ENCODE measurements at places on chromosomes 7 and 10.

DNA sequence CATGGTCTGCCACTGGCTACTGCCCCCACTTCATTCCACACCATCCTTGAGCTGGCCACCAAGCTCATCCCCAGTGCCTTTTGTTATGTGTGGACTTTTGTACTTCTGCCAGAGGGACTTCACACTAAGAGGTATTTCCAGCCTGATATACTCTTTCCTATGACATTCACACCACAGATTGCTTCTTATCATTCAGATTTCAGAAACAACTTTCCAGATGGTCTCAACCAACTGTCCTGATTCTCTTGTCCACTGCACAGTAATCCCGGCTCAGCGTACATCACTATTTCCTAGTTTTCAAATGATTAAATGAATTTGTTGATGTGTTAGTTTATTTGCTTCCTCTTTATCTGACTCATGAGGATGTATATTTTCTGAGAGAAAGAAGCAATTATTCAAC is 7.1 kb downstream of the CDC14C start:
- DNase-seq, result no peak

DNA sequence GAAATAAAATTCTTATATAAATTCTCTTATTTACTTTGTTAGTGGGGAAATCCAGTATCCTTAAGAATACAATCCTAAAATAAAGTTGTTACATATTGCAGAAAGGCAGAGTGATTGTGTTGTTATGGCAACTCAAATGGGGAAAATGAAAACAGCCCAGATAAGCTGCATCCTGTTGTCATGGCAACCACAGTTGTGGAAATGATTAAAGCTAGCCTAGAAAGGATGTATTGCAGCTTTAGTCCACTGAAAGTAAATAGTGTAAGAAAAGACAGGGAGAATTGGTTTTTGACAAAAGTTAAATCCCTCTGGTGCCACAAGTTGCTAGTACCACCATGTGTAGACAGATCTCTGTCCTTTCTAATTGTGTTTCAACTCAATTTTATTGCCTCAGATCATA is 43.2 kb downstream of the BTRC start:
- DNase-seq, result peak; percentile 76

- no peak for DNase-seq
Measured at GRCh38 chr10:99276848-99277486, 41.3 kb upstream of the HPSE2 start.

DNA sequence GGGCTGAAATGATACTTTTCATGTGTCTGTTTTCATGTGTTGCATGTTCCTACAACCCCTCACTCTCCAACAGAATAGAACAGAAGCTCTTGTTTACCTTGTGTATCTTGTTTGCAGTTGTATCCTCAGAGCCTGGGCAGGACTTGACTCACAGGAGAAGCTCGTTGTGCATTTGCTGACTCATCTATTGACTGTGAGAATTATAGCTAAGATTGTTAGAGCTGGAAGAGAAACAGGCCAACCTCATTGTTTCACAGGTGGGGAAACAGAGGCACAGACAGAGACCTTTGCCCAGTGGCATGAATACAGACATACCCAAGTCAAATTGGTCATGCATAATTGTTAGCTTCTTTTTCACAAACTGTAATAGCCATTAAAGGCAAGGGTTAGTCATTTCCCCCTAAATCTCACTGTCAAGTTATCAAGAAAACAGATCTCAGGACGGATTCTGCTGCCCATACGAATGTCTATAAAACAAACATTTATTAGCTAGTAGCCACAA is 4.6 kb upstream of the TSPAN15 start:
- peak; percentile 95 for DNase-seq

- peak; percentile 95 for DNase-seq
Measured at GRCh38 chr10:48526011-48526821, 78.7 kb downstream of the ARHGAP22 start.

DNA sequence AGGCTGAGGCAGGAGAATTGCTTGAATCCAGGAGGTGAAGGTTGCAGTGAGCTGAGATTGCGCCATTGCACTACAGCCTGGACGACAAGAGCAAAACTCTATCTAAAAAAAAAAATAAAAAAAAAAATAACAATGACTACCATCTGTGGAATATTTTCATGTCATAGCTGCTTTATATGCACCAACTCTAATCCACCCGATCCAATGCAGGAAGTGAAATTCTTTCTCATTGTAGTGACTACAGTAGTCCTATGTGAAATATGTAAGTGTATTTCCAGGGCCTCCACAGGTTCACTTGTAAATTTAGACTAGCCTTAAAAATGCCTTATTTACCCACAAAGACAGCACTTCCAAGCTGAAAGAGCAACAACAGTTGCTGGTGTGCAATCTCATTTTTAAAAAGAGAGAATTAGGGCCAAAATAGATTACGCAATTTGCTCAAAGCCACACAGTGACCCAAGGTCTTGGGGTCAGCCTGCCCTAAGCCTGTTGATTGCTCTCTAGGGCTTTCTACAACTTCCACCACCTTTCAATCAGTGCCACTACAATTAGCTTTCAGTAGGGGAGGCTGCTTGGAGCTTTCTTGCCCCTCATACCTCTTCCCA is 25.8 kb upstream of the EGFR start:
- DNase-seq, result no peak

GRCh38 chr7:49119706-49120105 is 195.4 kb downstream of the CDC14C start:
- peak; percentile 17 for DNase-seq

DNA sequence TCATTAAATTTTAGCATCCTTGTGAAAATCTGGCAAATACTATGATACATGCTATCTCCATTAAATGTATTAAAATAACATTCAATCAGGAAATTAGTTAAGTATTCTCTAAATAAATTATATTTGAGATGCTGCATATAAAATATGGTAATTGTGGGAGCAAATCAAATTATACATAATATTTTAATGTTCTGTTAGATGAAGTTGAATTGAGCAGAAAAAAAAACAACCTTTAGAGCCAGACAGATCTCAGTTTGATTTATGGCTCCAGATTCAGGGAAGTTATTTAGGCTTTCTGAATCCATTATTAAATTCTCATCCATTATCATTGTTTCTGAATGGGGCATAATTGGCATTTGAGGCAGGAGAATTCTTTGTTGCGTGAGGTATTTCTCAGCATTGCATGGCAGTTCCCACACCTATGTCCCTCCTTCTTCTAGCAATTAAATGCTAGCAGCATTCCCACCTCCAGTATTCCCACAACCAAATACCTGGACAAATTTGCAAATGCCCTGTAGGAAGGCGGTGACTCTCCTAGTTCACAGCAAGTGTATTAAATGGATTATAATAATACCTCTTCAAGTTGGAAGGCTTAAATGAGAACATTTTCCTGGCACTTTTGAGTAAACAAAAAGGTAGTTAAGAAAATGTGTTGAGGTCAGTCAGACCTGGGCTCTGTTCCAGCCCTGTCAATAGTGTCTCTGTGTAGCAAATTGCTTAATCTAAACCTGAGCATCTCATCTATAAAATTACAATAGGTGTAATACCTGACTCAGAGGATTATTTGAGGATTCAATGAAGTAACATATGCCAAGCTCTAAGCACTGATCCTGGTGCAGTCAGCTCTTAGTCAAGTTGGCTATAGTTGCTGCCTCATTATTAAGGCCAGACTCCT is 108.9 kb downstream of the RNLS start:
- DNase-seq, result peak; percentile 48

GRCh38 chr10:80465839-80466590 is 11.9 kb downstream of the TSPAN14 start:
- no peak for DNase-seq

DNA sequence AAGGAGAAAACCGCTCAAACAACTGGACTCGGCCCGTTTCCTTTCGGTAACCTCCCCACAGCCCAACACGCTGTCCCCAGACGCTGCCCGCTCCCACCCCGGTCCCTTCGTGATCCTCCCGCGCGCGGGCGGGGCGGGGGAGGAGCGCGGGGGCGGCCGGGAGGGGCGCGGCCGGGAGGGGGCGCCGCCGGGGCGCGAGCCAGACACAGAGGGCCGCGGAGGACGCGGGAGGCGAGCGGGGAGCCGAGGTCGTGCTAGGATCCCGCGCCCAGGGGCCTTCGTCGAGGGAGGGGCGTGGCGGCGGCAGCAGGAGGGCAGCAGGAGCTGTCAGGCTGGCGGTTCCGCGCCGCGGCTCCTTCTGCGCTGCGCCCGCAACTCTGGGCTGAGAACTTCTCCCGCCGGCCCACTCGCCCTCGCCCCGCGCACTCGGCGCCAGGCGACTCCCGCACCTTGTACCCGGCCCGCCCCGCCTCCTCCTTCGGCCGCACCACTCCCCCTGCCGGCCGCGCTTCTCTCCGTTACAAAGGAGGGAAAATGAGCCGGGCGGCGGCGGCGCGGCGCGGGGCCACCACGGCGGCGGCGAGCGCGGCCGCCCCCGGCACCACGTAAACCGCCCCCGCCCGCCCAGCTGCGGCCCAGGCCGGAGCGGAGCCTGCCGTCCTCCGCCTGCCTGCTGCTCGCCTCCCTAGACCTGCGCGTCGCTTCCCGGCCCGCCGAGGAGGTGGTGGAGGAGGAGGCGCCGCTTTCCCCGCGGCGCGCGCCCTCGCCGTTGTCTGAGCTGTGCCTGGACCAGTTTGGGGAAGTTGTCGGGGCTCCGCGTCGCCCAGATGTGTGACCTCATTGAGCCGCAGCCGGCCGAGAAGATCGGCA is at the start of gene CDK14:
Gene CDK14, plus strand, starts transcription at position 521 of the 870 bp plus-strand sequence. Its CDS starts 307 bp downstream, at position 828.
- peak; percentile 52 for DNase-seq

GRCh38 chr7:133941496-133941895 is 185.6 kb upstream of the LRGUK start:
- peak; percentile 33 for DNase-seq

- no peak for DNase-seq
Measured at GRCh38 chr7:42241424-42241823, 4.4 kb upstream of the GLI3 start.

GRCh38 chr7:106318482-106318881 is 33.7 kb upstream of the NAMPT start:
- no peak for DNase-seq

DNA sequence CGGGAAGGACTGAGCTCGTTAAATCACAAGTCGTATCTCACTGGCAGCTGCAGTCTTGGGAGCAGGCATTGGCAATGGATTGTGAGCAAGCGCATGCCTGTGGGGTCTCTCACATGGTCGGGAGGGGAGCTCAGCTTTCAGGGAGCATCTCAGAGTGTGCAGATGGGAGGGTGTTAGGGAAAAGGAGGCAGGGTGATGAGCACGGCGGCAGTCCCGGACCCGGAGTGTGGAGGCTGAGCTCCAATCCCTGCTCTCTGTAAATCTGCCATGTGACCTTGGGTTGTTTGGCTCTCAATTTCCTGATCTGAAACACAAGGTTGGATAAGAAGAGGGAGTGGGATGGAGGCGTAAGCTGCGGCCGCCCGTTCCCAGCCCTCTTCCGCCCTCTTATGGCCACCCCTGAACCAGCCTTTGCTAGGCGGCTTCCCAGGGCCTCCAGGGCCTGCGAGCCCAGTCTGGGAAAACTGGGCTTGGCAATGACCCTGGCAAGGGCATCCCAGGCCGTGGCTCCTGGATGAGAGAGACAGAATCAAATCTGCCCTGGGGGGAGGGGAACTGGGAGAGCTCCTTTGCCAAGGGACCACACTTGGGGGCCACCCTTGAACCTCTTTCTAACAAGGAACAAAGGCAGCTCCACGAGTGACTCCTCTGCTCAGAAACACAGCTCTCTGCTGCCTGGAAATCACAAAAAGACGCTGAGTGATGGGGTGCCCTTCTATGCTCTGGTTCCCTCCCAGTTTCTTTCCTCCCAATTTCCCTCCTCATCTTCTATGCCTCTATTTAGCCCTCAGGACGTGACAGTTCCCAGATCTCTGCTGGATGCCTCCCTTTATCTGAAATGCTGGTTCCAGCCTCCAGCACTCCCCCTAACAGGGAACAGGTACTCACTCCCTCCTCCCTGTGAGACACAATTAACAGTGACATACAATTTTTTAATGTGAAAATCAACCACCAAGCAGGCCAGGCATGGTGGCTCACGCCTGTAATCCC is 41.7 kb upstream of the LOXL4 start:
- DNase-seq, result peak; percentile 68

DNA sequence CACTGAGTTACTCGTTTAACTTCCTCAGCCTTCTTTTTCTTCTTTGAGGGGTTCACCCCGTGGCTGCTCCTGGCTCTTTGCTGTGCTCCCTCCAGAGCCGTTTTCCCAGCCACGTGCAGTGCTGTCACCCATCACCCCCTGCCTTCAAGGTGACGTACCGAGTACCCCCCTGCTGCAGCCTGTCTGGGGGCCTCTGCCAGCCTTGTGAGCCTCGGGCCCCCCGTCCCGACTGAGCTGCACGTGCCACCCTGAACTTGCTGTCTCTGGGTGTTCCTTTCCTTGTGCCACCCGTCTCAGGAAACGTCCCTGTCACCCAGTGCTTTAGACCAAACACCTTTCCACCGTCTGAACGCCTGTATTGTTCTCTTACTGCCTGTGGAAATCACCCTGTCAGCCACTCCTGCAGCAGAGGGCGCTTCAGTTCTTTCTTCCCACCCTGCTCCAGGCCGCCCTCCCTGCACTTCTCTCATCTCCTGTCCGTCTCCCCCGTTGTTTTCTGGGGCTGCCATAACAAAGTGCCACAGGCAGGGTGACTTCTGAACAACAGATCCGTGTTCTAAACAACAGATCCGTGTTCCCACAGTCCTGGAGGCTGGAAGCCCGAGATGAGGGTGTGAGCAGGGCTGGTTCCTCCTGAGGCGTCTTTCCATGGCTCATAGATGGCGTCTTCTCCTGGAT is 44.6 kb downstream of the WDR37 start:
- DNase-seq, result no peak

DNA sequence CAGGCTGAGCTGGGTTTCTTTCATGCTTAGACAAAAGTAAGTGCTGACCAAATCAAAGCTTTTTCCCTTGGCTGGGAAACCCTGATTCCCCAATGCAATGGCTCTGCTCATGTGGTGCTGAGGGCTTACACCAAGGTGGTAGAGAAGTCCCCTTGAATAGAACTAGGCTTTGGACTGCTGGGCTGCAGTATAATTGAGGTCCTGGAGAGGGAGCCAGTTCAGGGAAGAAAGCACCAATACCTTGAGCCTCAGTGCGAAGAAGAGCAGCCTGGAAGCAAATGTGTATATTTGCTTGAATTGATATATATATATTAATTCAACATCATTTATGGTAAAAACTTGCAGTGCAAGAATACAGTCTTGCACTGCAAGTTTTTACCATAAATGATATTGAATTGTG is 391.1 kb downstream of the RPS24 start:
- DNase-seq, result no peak

DNA sequence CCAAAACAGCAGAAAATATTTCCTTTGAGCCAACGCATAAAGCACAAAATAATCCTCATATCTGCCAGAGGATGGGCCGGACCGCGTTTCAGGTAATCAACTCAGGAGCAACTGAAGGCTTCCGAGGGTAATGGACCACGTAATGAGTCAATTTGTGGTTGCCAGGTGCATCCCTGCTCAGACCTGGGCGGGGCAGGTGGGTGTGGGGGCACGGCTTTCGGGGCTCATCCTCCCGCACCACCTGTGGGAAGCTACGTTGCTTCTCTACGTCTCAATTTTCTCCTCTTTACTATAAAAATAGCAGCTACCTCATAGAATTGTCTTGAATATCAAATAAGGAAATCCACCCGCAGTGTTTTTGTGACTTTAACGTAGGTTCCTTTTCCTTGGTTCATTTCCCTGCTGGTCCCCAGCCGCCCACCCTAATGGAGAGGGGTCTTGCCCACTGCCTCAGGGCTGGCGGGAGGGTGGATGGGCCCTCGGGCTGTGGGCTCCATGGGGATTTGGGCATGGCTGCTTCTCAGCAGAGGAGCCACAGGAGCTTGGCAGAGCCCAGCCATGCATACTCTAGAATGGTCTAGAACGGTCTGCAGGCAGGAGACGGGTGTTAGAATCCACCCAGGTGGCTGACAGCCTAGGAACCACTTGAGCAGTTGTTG is 324.7 kb downstream of the ADARB2 start:
- no peak for DNase-seq
